ENCODE measurements at places on chromosomes 13 and 19. TPM values are rescaled to one million over a fixed set of nuclear protein-coding genes. Genes with fewer than 3 reads are reported as not detected.

DNA sequence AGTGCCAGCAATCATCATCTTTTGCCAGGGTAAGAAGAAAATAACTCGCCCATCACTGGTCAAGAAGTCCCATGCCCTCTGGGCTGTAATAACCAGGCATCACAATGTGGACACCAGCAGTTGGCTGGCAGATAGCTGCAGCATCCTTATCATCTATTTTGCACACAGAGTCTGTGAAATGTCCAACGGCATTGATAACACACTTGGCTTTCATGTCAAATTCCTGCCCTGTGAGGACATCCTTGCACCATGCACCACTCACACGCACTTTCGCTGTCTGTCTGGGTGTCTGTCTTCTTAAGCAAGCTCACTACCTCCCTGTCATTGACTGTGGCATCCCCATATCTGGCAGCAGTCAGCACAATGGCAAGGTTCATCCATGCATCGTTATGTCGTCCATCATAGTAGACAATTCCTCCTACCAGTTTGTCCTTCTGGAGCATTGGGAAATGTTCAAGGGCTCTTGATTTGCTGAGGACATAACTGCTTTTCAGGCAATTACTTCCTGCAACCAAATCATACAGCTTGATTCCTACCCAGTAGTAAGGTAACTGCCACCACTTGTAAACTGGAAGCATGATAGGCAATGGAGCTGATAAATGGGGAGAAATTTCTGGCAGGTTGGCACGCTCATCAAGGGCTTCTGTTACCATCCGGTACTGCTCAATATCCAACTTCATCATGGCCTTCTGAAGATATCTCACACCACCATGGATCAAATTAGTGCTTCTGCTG, 6.8 kb upstream of the ZSCAN5A start:
- no peak for DNase-seq

- no peak for DNase-seq
Measured at GRCh38 chr19:33300009-33300893, 2.1 kb downstream of the CEBPA start.

GRCh38 chr13:105272660-105273631, 1262.5 kb downstream of the EFNB2 start:
- no peak for DNase-seq

Gene THSD1
- total RNA-seq, result 0.39 TPM
